A549 treated with AZD2906 at 1 μM for 4 hours (cell line): ENCODE measurements at places on chromosomes 2 and 18. TPM values are rescaled to one million over a fixed set of nuclear protein-coding genes. Genes with fewer than 3 reads are reported as not detected.

The PHLPP1 gene
- 6.4 to 8.4 TPM (median 8.1 TPM) in 5 replicates for total RNA-seq

The TNFRSF11A gene
- 4.9 to 7.1 TPM (median 6.5 TPM) in 5 replicates for total RNA-seq

The KCNG2 gene
- total RNA-seq, result 0.06 TPM in 2 of 5 replicates, not detected in the others

The ALPP gene
- total RNA-seq, result 16.1 to 18.1 TPM (median 16.2 TPM) in 5 replicates

The CRYBA2 gene
- 0.10 to 0.25 TPM in 2 of 5 replicates, not detected in the others for total RNA-seq

The C2orf78 gene
- not detected in 5 replicates for total RNA-seq

The RAPH1 gene
- 5.8 to 8.1 TPM (median 6.9 TPM) in 5 replicates for total RNA-seq

The COBLL1 gene
- 4.6 to 7.0 TPM (median 5.3 TPM) in 5 replicates for total RNA-seq

The PROC gene
- total RNA-seq, result 5.0 to 5.8 TPM (median 5.5 TPM) in 5 replicates

The SLC40A1 gene
- total RNA-seq, result 1.7 to 2.2 TPM (median 1.9 TPM) in 5 replicates
